ENCODE measurements at places on chromosomes 2 and 18.
A peak's percentile ranks its signal among the peaks of the same experiment; 100 is the strongest.

- DNase-seq = no peak
Measured at GRCh38 chr18:33946336-33946735, 278.4 kb downstream of the NOL4 start.

DNA sequence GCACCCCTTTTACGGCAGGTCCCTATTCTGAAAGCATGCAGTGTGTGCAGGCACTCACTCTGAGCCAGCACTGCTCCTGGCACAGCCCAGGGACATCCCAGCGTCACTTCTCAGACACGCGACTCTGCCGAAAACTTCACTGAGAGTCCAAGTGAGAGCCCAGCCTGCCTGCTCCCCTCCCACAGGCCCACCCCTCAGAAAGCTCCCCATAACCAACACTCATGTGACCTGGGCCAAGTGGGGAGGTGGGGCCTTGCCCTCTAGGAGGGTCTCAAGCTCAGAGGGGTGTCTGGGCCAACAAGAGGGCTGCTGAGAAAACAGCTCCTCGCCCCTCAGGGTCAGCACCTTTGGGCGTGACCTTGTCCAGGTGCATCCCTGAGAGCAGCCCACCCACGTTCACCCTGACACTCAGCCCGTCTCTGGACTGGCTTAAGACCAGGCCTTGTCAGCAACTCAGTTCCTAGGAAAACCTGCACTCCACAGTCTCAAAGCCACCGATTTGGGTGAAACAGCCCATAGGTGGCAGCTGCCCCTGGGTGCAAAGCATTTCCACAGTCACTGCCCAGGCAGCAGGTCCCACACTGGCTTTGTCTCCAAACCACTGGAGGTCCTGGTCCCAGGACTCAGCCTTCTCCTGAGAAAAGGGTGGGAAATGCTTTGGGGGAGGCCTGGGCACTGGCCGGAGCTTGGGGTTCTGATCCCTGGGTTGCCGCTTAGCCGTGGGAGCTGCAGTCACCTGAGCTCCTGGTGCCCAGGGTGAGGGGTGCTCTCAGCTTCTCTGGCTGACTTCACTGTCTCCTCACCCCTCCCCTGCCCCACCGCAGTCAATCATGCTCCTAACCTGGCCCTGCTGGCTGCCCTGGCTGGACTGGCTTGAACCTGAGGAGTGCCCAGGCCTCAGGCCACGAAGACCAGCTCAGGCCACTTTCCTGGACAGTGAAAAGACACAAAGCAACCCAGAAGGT lies 209.6 kb downstream of the HDAC4 start:
- no peak for DNase-seq

- DNase-seq = no peak
Measured at GRCh38 chr2:31000970-31001369, 137.3 kb downstream of the GALNT14 start.

DNA sequence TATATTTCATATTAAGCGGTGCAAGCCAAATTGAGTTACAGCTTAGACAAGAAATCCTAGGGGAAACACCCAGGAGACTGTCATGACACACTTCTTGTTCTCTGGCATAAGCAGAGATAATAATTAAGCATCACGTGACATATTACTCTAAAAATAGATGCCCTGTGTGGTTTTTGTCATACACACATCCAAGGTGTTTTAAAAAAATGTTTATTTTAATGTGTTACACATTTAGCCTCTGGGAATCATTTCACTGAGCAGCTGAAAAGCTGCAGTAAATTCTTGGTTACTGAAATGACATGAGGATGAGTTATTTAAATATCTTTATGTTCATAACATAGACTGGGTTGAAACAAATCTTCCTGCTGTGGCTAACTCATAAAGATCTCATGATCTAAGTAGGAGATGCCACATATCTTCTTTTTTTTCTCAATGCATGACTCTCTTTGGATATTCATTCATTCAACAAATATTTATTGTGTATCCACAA lies 38.0 kb upstream of the ERMN start:
- DNase-seq = no peak

- no peak for DNase-seq
Measured at GRCh38 chr2:240749516-240749915, 57.9 kb downstream of the AQP12A start.

DNA sequence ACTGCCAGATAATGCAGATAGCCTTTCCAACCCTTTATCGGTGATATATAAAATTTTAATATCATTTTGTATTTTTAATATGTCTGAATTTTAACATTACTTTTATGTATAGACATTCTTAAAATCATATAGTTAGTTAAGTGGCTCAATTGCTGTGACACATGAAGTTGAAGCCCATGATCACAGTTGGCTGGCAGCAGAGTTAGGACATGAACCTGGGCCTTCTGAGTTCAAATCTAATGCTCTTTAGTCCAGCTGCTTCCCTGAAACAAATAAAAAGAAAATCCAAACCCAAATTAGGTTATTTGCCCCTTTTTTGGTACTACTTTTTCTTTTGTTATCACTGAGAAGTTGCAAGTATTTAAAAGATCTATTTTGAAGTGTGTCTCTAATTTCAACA lies 5.6 kb downstream of the ELP2 start:
- DNase-seq = no peak

- no peak for DNase-seq
Measured at GRCh38 chr2:197958592-197959150, 154.3 kb downstream of the PLCL1 start.

GRCh38 chr2:224366267-224366844 lies 35.6 kb downstream of the FAM124B start:
- no peak for DNase-seq

GRCh38 chr2:97688062-97688827 lies 18.7 kb downstream of the C2orf92 start:
- DNase-seq = no peak

DNA sequence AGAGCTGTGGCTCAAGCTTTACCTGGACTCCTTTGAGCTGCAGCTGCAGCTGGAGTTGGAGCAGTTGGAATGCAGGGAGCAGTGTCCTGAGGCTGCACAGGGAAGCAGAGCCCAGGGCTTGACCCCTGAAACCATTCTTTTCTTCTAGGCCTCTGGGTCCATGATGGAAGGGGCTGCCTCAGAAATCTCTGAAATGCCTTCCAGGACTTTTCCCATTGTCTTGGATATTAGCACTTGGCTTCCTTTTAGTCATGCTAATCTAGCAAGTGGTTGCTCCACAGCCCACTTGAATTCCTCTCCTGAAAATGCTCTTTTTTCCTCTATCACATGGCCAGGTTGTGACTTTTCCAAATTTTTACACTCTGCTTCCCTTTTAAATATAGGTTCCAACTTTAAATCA lies 108.6 kb upstream of the RNF152 start:
- DNase-seq = no peak

- no peak for DNase-seq
Measured at GRCh38 chr18:67776929-67777328, 260.4 kb upstream of the DSEL start.

GRCh38 chr2:69041214-69041613 lies 28.2 kb downstream of the ANTXR1 start:
- DNase-seq = no peak

- DNase-seq = peak; percentile 34
Measured at GRCh38 chr2:112626604-112627059, 19.1 kb upstream of the SLC20A1 start.

GRCh38 chr2:191688934-191689695 lies 11.2 kb downstream of the NABP1 start:
- DNase-seq = no peak

GRCh38 chr2:109736177-109736827 lies 57.8 kb upstream of the RGPD5 start:
- DNase-seq = peak; percentile 63

GRCh38 chr18:62778976-62779869 lies 63.9 kb downstream of the PHLPP1 start:
- DNase-seq = no peak

DNA sequence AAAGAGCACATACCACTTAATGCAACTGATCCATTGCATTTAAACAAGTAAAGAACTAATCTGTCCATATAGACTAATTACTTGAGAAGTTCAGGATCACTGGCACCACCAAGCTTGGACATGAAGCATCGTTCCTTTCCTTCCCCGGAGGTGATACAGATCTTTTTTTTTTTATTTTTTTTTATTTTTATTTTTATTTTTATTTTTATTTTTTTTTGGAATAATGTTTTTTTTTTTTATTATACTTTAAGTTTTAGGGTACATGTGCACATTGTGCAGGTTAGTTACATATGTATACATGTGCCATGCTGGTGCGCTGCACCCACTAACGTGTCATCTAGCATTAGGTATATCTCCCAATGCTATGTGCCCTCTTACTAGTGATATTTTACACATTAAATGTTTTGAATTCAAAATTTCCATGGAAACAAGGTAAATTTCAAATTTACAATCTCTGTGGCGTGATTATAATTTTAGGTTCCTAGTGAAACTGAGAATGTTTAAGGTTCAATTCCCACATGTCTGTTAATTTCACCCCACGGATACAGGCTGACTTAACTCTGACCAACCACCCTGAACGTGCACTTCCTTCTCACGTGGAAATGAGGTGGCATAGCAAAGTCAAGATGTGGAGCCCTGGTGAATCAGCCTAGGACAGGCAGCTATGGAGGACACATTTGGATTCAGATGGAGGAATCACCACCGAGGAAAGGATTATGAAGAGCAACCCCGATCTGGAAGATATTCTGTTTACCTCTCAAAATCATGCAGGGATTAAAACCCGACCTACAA lies 101.6 kb upstream of the THOC1 start:
- no peak for DNase-seq

DNA sequence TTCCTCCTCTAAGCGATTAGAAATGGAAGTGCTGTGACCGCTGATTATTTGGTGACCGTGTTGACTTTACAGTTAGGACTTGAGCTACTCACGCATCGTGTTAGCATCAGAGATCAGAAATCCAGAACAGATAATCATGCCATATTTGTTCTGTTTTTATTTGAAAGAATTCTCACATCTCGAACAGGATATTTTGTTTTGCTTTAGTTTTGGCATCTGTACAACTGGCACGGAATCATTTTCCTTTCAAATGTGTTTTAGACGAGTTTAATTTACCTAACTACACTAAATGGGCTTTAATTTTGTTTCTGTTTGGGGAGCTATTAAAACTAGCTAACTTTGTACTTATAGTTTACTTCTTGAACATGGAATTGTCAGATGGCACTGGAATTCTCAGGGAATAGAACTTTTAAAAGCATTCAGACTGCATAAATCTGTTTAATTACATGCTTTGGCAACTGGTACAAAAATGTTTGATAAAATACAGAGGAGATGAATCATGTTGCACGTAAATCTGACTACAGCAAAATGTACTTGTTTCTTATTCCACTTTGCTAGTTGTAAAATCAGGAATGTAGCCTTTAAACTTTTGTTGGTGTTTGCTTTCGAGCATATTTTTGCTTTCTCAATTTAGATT lies 1.4 kb downstream of the ITPRID2 start:
- DNase-seq = no peak

- DNase-seq = no peak
Measured at GRCh38 chr2:66536997-66537396, 102.1 kb downstream of the MEIS1 start.

- DNase-seq = no peak
Measured at GRCh38 chr18:53509886-53510285, 714.6 kb downstream of the MBD2 start.

GRCh38 chr2:37263839-37264238 lies 32.4 kb downstream of the NDUFAF7 start:
- no peak for DNase-seq

- no peak for DNase-seq
Measured at GRCh38 chr2:102737431-102737830, 24.4 kb upstream of the TMEM182 start.

- DNase-seq = no peak
Measured at GRCh38 chr2:73232403-73233153, 461 bp downstream of the PRADC1 start.

DNA sequence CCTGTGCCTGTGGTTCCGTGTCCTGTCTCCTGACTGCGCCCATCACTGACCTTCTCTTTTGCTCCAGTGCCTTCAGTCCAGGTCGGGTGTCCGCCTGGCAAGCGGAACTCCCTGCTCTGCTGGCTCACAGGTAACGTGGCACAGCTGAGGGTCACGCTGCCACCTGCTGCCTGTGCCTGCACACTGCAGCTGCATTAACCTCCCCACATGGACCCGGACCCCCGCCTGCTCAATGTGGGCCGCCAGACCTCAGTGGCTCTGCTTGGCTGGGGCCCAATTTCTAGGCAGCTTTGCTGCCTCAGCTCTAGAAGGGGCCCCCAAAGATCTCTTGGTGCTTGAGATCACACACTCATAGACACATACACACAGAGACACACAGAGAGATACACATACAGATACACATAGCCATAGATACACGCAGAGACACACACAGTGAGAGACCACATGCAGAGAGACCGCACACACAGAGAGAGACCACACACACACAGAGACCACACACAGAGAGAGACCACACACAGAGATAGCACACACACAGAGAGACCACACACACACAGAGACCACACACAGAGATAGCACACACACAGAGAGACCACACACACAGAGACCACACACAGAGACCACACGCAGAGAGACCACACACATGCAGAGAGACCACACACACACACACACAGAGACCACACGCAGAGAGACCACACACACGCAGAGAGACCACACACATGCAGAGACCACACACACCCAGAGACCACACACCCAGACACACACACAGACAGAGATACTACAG lies 14.9 kb upstream of the CNNM3 start:
- DNase-seq = peak; percentile 83

GRCh38 chr18:56982766-56983165 lies 164.1 kb upstream of the BOD1L2 start:
- DNase-seq = no peak

GRCh38 chr2:193778293-193778692 lies 1583.6 kb upstream of the TMEFF2 start:
- no peak for DNase-seq

DNA sequence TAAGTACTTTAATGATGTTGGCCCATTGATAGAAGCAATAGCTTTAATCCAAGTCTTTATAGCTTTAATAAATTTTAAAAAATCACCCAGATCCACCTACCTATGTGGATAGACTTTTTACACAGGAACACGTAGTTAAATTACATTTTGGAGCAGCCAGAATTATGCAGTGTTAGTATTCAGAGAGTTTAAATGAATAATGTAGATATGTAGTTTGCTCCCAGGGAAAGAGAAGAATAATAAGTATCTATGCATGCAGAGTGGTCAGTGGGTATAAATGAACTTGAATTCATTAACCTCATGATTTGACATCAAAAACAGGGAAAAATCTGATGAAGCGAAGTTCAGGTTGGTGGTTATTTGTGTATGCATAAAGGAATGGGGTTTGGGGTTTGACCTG lies 146.3 kb downstream of the CERS6 start:
- no peak for DNase-seq

DNA sequence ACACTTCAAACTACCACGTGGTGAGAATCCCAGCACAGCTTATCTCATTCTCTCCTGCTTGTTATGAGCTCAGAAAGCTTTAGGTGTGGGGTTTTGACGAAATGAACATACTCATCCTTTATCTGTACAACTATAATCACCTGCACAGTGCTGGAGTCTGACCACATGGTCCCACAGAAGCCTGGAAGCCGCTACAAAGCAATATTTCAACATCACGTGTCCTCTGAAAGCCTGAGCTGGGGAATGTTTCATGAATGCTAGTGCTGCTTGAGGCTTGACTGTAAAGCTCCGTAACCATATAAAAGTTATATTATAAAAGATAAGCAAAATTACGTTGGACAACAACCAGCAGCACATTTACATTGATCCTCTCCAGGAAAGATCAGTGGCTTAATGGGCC lies 43.9 kb downstream of the PIEZO2 start:
- DNase-seq = no peak
